ENCODE measurements at places on chromosomes 4 and X.
A peak's percentile ranks its signal among the peaks of the same experiment; 100 is the strongest.

DNA sequence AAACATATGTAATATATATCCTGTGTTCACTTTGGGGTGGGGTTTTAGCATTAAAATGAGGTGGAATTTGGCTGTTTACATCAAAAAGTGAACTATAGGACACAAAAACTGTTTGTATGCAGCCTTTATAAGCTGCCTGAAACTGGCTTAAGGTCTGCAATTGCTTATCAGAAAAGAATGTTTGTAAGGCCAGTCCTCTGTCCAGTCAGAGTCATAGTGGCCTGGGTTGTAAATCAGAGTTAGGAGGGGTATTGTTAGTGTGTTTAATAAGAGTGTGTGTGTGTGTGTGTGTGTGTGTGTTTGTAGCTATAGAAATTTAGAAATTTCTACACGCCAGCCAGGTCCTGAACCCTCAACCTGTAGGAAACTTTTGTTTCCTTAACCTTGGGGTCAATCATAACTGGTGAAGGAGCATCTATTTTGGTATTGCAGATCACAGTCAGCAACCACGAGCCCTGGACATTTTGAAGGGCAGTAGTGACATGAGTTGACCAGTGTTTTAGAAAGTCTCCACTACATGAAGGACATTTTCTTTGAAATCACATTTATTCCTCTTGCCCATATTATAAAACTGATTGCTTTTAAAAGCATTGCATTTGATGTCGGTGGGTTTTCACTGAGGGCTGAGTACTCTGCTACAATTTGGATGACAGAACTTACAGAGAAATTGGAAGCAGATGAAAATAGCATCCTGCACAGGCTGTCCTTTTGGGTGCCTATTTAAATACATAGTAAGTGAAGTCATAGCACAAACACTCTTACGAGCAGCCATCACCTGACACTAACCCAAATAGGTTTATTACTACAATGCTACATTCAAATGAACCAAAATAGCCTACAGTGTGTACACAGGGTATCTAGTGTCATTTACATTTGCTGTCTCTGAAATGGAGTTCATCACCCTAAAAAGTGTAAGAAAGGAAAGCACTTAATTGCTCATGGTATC is 11.2 kb upstream of the TMEM154 start:
- no peak for DNase-seq

DNA sequence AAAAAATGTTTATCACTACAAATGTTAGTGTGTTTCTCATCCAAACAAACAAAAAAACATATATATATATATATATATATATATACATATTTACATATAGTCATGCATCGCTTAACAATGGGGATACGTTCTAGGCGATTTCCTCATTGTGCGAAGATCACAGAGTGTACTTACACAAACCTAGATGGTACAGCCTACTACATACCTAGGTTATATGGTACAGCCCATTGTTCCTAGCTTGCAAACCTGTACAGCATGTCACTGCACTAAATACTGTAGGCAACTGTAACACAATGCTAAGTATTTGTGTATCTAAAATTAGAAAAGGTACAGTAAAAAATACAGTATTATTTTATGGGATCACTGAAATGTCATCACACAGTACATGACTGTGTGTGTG is 16.4 kb upstream of the TMSB4X start:
- no peak for DNase-seq

DNA sequence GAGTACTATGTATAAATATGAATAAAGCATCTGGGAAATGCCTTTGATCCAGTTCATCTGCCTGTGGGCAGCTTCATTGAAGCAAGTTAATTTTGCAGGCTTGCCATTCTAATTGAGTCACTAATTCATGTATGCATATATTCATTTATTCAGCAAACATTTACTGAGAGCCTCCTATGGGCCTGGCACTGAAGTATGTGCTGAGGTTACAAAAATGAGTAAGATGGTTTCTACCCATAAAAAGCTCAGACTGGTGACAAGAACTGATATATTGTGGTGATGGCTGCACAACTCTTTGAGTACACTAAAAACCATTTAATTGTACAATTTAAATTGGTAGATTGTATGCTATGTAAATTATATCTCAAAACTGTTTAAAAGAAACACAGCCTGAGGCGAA is 1.1 kb upstream of the MRPL1 start:
- peak; percentile 37 for DNase-seq

GRCh38 chr4:84837751-84838150 is 128.7 kb downstream of the WDFY3 start:
- DNase-seq: no peak

GRCh38 chrX:40877887-40878286 is 142.5 kb upstream of the MED14 start:
- DNase-seq: peak; percentile 21

DNA sequence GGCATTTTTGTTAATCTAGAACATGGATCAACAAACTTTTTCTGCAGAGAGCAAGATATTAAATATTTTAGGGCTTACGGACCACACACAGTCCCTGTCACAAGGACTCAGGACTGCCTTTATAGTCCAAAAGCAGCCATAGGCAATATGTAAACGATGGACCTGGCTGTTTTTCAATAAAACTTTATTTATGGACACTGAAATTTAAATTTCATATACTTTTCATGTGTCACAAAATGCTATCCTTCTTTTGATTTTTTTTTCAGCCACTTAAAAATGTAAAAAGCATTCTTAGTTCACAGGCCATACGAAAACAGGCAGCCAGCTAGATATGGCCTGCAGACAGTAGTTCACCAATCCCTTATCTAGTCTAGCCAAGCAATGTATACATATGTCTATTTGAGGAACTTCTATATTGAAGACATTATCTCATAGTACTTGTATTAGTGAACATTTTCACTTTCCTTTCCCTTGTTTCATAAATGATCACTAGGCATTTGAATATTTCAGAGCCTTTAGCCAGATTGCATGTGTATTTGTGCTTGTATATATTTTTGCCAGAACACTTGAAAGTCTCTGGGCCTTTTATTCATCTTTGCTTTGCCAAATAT is 350.9 kb downstream of the RPA4 start:
- no peak for DNase-seq

GRCh38 chr4:117137145-117137544 is 51.8 kb upstream of the TRAM1L1 start:
- no peak for DNase-seq

- DNase-seq: no peak
Observed at GRCh38 chrX:123756320-123756719, 23.5 kb upstream of the THOC2 start.

DNA sequence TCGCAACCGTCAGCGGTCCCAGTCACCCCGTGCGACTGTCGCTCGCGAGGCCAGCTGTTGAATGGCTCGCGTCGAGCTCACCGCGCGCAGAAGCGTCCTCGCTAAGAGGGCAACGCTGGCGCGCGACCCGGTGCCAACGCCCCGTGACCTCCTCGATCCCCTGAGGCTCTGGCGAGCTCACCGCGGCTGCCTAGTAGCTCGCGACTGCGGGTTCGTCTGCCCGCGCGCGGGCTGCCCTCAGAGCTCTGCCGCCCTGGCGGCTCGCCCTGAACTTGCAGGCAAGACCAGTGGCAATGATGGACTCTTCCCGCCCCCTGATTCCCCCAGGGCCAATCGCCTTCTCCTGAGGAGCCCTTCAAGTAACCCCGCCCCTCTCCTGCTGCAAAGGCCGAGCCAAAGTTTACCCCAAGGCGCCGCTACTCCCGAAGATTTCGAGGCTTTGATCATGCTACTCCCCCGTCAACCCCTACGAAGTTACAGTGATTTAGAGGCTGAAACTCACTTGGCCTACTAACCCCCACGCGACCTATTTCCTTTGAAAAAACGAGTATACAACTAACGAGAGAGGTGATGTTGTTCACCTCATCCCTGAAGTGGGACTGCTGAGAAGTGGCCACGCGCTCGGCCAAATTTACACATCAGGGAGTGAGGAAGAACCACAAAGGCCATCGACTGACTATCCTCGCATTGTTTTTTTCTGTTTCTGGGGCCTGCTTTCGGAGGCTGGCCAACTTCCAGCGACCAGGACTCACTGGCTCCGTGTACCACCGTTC is 37.5 kb downstream of the PGRMC1 start:
- DNase-seq: peak; percentile 35

DNA sequence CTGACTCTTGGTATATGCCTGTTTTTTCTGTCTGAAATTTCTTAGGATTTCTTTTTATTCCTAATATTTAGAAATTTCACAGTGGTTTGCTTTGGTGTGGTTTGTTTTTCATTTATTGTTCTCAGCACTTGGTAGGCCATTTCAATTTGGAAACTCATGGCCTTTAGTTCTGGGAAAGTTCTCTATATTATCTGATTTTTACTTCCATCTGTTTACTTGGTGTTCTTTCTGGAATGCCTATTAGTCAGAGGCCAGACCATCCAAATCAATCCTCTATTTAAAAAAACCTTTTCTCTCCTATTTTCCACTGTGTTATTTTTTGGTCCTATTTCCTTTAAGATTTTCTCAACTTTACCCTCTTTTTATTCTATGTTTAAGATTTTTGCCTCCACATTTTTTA is 188.1 kb upstream of the SFRP2 start:
- no peak for DNase-seq

DNA sequence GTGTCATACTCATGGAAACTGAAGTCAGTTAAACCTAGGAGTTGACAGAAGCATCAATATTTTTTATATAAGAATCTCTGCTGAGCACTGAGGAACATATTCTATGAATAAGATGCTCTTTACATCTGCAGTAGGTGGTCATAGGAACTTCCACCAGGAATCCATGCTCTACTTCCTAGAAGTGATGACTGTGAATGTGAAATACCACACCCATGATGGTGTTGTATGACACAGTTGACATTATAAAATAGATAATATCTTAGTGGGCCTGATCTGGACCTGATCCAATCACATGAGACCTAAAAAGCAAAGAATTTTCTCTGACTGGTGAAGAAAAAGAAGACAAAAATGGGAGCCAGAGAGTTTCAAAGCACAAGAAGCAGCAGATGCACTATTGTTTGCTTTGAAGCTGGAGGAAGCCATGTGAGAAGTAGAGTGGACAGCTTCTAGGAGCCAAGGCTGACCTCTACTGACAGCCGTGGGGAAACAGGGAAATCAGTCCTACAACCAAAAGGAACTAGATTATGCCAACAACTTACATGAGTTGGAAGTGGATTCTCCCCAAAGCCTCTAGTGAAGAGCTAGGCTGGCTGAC is 68.6 kb upstream of the HS3ST1 start:
- no peak for DNase-seq

- DNase-seq: no peak
Observed at GRCh38 chrX:76366972-76367371, 60.5 kb upstream of the MAGEE1 start.

GRCh38 chr4:5812506-5813229 is 80.2 kb downstream of the CRMP1 start:
- DNase-seq: peak; percentile 79

DNA sequence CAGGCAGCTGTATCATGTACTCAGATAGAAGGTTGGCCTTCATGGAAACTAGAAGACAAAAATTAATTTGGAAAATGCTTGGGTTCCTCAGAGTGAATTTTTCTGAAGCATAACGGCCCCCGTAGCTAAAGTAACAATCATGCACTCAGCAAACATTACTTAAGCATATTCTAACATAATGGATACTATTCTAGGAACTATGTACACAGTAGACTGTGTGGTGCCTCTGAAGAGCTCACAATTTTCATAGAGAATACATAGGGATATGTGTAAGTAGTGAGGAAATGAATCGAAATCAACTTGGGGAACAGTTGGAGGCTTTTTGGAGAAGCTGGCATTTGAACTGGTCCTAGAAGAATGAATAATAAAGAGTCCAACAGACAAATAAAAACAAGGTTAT is 1045.0 kb downstream of the GLUD2 start:
- no peak for DNase-seq

DNA sequence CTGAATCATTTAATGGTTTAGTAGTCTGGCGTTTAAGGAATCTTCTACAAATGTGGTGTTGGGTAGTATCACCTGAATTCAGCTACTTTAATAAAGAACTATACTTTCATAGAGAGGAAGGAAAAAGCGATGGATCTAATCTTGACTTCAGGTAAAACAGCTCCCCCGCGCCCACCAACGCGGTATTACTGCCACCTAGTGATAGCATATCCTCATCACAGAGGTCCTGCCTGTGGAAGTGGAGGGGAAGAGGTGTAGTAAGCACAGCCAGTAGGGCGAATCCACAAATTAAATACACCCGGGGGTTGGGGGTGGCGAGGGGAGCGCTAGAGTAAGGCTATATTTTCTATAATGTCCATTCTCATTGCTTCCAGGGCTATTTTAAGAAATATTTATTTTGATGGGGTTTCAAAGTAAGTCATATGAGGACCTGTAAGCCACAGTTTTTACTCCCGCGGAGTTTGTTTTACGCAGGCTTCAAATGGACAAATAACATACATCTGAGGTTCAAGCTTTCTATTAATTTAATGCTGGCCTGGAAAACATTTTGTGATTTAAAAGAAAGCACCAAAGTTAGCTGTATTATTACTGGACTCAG is 8.3 kb upstream of the DAPP1 start:
- peak; percentile 63 for DNase-seq

GRCh38 chr4:170243662-170244288 is 154.0 kb upstream of the AADAT start:
- DNase-seq: no peak

DNA sequence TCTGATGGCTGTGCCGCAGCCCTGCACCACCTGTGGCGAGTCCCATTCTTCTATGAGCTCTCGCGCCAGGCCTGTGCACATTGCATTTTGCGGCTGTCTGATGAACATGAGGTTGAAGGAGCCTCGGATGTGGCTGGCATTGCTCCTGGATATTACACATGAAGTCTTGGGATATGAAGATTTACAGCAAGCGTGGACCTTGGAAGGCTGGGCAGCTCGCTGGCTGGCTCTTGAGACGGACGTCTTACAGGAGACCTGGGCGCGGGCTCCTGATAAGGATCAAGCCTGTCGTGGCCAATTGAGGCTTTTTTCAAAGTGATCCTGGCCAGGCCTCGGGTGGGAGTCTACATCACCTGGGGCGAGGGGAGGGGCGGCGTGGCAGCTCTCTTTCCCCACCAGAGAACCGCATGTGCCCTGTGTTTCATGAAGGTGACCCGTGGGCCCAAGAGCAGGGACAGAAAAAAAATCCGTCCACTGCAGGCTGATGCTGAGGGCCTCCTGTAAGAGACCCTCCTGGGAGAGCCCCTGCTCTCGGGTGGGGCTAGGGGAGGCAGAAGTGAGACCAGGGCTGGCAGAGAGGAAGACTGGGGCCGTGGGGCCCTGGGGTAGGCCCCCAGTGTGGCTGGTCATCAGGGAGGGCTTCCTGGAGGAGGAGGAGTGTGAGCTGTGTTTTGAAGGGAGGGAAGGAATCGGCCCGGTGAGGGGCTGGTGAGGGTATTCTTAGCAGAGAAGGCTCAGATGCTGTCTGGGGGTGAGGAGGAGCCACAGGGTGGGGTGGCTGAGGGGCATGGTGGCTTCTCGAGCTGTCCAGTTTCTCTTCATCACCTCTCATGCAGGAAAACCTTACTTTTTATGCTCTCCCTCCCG is 23.6 kb downstream of the CPZ start:
- DNase-seq: no peak

DNA sequence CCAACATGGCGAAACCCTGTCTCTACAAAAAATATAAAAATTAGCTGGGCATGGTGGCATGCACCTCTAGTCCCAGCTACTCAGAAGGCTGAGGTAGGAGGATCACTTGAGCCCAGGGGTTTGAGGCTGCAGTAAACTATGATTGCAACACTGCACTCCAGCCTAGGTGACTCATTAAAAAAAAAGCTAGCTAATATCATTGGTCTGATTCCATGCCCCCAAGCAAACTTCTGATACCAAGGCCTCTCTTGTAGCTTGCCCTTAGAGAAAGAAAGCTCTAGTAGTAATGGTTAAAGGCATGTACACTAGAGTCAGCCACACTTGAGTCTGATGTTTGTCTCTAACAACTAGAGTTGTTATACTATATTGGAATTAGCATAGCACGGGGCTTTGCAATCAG is 32.6 kb upstream of the PHF8 start:
- no peak for DNase-seq
